Right lobe of liver (tissue), 6 donors: ENCODE measurements at places on chromosomes 1 and 21. TPM values are rescaled to one million over a fixed set of nuclear protein-coding genes. Genes with fewer than 3 reads are reported as not detected.

DNA sequence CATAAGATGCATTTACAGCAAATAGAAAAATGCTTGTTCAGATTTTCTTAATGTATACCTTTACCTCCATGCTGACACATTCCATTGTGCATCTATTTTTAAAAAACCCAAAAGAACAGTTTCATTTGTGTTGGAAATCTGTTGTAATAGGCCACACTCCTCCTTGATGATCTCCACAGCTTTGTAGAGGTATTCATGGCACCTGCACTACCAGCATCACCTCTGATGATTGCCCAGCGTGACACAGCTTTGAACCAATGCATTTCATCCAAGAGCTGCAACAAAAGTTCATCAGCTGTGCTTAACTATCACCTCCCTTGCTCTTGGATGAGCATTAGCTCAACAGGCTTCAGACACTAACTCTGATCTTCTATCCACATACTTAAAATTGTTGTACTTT is 8.2 kb downstream of the DYNLT5 start:
- DNase-seq = no peak

The THBS3 gene
- total RNA-seq = 14.4 TPM

GRCh38 chr21:39911286-39912199 is 44.3 kb downstream of the PCP4 start:
- no peak for DNase-seq

The UBASH3A gene
- 0.39 TPM for total RNA-seq

The CYP4B1 gene
- total RNA-seq = not detected

- DNase-seq = no peak
These were observed 41.6 kb downstream of the FAAP20 start for GRCh38 chr1:2152954-2153353.

The PLXNA2 gene
- total RNA-seq = 5.6 TPM

DNA sequence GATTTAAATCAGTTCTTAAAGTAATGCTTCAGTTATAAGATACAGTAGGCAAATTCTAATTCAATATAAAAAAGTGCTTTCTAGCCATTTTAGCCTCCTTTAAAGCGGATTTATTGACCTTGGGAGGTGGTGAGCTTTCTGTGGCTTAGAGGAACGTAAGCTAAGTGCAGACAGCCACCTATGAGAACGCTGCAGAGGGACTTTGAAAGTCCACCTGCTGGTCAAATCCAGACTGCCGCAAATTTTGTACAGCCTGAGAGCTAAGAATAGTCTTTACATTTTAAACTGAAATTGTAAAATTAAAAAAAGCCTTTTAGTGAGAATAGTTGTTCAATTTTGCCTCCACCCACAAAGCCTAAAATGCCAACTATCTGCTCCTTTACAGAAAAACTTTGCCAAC is 67.0 kb upstream of the SSX2IP start:
- DNase-seq = no peak

GRCh38 chr21:26684889-26685288 is 111.8 kb upstream of the CYYR1 start:
- DNase-seq = no peak

DNA sequence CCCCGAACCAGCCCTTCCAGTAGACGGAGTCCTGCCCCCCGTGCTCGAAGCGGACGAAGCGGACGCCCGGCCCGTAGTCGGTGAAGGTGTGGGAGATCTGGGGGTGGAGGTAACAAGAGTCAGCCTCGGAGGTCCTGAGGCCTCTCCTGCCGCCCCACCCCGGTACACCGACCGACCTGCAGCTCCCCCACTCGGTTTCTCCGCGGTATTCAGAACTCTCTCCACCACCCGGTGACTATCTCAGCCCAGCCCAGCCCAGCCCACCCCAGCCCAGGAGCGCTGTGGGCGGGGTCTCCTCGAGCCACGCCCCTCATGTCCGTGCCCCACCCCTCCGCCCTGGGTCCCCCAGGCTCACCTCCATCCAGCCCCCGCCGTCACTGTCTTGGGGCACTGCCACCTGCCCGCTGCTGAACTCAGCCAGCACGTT is 5.5 kb downstream of the FBXO2 start:
- peak; percentile 76 for DNase-seq

The SMIM1 gene
- 3.8 TPM for total RNA-seq

GRCh38 chr1:72177711-72178110 is 104.6 kb downstream of the NEGR1 start:
- no peak for DNase-seq

DNA sequence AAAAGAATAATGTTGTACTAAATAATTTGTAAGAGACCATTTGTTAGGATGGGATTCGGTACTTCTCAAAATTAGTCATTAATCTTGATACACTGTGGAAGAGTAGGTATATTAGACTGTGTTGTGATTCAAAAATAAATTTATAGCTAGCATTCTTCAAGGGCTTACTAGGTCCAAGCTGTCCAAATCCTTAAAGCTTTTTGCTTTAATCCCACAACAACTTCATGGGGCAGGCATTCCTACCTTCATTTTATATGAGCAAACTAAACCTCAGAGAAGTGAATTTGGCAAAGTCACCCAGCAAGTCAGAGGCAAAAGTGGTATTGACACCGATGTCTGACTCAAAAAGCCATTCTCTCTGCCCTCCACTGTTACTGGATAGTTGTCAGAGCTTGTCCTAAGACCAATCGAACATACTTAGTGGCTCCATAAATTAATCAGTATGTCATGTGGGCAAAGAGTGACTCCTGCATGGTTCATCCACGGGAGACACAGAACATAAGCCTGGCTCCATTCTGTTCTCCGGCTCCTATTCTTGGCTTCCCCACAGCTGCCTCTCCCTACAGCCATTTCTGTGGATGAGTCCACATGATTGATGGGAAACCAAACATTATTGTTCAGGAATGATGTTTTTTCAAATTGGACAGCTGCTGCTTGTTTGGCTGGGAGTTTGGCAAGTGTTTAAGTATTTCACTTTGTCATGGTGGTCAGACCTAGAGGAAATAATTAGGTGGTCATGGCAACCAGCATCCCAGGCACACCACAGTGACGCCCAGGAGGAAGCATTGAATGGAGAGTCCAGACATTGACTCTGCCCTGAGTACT is 133.4 kb upstream of the FGGY start:
- no peak for DNase-seq

GRCh38 chr1:201169203-201169602 is 14.9 kb upstream of the TMEM9 start:
- DNase-seq = no peak

The ESRRG gene
- 0.12 TPM for total RNA-seq

GRCh38 chr1:95061445-95062006 is 11.2 kb downstream of the ALG14 start:
- no peak for DNase-seq

DNA sequence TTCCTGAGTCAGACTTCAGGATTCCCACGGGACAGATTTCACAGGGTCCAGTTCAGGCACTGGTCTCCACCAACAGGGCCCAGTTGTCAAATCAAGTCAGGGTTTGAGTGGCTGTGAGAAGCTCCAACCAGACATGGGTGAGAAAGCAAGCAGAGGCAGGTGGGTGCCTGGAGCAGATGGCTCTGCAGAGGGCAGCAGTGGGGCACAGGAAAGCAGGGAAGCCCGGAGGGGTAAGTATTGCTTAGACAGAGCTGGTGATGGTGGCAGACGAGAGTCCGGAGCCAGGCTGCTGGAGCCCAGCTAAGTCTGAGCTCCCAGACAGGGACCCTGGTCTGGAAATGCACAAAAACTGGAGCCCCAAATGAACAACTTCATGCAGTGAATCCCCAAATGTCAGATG is 40.4 kb downstream of the RIMS3 start:
- DNase-seq = no peak

DNA sequence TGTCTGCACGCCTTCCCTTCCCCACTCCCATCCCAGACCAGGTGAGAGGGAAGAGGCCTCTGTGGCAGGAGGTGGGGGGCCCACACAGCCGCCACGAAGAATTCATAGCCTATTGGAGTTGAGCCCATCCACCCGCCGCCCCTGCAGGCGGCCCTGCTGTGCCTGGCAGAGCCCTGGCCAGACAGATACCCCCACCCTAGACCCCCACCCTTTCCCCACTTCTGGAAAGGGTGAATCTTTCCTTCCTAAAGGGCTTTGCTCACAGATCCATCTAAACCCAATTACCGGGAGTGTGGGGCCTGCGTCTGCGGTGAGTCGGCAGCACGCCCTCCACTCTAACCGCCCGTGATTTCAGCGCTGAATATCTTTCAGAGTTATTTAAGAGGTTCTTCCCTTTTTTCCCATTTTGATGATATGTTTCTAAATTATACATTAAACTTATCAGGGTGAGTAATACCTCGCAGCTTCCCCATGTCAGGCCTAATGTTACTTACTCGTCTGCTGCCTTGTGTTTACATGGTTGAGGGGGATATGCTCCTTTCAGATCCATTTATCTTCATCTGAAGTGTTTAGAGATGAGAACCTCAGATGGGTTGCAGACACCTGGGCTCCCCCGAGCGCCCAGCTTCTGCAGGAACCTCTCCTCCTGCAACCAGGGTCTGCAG is 183.9 kb upstream of the VAMP3 start:
- DNase-seq = no peak

- peak; percentile 43 for DNase-seq
These were observed 1.7 kb downstream of the SNAP47 start for GRCh38 chr1:227736814-227737432.

DNA sequence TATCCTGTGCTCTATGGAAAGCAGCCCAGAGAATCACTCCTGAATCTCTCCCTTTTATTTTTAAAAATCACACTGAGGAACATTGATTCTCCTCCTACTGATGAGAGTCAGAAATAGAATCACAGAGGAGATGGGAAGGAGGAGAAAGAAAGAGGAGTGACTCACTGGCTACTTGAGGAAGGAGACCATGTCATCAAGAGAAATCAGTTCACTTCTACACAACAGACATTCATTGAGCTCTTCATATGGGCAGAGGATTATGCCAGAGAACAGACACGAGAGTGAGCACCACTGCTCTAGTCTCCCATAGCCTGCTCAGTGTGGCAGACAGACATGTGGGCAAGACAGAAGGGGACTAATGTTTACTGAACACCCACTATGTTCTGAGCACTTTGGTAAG is 44.2 kb downstream of the RAB3B start:
- DNase-seq = no peak

- no peak for DNase-seq
These were observed 30.7 kb downstream of the PPP2R5A start for GRCh38 chr1:212315907-212316306.

DNA sequence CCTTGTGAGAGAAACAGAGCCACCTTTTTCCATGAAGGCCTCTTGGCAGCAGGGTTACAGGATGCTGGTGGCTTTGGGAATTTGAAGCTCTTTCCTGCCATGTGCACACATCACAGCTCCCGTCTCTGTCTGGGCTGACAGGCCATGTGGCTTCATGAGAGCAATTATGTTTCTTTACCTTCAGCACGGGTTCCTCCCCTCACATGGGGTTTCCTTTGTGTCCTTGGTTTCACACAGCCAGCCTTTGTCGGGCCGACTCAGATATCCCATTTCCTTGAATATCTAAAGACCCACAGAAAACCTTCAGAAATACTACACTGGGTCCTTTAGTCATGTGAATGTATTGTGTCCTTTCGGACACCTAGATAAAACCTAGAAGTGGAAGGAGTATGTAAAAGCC is 7.1 kb downstream of the CLIC6 start:
- no peak for DNase-seq

GRCh38 chr1:233843525-233844204 is 60.8 kb upstream of the SLC35F3 start:
- DNase-seq = no peak

The SERPINC1 gene
- 1,325 TPM for total RNA-seq

The LRRC53 gene
- total RNA-seq = not detected

- peak; percentile 78 for DNase-seq
These were observed 32.6 kb downstream of the SLC16A1 start for GRCh38 chr1:112923234-112923958.

DNA sequence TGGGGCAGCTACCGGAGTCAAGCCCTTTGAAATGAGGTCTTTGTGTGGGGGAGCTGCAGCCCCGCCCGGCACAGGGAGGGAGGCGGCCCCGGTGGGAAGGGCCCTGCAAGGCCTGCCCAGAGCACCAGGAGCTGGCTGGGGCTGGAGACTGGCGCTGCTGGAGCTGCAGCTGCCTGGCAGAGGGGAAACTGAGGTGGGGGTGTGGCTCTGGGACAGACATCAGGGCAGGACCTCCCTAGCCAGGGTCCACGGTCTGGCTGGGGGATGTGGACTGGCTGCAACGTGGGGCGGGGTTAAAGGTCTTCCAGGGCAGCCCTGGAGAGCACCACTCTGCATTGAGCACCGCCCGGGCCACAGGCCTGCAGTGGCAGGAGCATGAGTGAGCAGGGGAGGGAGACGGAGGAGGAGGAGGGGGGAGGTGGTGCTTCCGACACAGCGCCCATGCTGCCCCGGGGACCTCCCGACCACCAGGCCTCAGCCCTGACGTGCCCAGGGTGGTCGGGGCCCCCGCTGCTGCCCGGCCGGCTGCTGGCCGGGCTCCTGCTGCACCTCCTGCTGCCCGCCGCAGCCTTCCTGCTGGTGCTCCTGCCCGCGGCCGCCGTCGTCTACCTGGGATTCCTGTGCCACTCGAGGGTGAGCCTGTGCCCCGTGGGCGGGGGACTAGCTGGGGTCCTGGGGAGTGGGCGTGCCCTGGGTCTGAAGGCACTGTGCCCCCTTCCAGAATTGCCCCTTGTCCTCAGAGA is 4.8 kb upstream of the ANKRD65 start:
- DNase-seq = peak; percentile 53

The ACTN2 gene
- total RNA-seq = 1.4 TPM

The MLLT11 gene
- 0.43 TPM for total RNA-seq

DNA sequence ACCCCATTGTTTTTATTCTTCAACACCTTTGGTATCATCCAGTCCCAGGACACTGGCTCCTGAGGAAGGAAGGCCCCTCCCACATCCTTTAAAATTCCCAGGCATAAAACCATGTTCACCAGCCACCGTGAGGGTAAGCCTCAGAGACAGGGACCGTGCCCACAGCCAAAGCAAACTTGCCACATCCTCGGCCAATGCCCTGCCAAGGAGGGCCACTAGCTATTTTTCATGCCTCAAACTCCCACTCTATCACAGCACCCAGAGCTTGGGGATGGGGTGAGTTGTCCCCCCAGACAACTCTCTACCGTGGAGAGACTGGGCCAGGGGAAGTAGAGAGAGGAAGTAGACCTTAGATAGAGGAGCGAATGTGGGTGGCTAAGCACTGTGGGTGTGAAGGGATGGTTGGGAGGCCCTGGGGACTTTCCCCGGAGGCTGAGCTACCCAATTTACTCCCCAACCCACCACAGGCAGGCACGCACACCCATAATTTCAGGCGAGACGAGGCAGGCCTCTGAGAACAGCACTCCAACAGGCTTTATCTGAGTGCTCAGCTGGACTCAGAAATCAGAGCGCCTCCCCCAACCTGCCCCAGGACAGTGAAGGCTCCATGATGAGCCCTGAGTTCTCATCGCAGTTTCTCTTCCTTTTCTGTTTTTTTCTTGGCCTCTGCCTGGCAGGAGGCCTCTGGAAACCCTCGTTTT is 15.9 kb upstream of the BTG2 start:
- no peak for DNase-seq

GRCh38 chr1:77678660-77679610 is 3.5 kb downstream of the ZZZ3 start:
- no peak for DNase-seq
